ENCODE measurements at places on chromosomes 5 and 9. TPM values are rescaled to one million over a fixed set of nuclear protein-coding genes. Genes with fewer than 3 reads are reported as not detected.

DNA sequence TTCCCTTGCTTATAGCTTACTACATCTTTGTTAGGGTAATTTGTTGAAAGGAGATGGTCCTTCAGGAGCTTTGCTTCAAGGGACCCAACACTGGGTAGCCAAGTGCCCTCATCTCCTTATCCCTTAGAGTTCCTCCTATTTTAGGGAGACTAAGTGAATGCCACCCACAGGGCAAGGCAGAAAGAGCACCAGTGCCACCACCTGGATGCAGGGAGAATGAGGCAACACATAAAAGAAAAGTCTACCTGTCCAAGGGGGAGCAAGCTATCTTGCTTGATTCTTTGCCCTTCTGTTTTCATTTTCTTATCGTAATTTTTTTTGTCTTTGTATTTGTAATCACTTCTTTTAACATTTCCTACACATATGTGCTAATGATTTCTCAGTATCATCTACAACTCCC is 205.5 kb downstream of the NPR3 start:
- DNase-seq, result no peak
- no peak overlapping the region for H3K27ac ChIP-seq
- H3K4me3 ChIP-seq, result no peak overlapping the region
- H3K4me1 ChIP-seq, result no peaks in the 10 kb centered on the region
- no peaks in the 10 kb centered on the region for H3K27me3 ChIP-seq

GRCh38 chr5:127417528-127417927 is 99.9 kb upstream of the PRRC1 start:
- no peak overlapping the region for H3K27ac ChIP-seq
- H3K36me3 ChIP-seq, result no peaks in the 10 kb centered on the region
- H3K27me3 ChIP-seq, result no peaks in the 10 kb centered on the region
- no peaks in the 10 kb centered on the region for H3K4me1 ChIP-seq
- no peak for DNase-seq
- H3K4me3 ChIP-seq, result no peak overlapping the region

- peak; percentile 33 for DNase-seq
- H3K27ac ChIP-seq, result no peak overlapping the region
- no peaks in the 10 kb centered on the region for H3K36me3 ChIP-seq
- H3K4me3 ChIP-seq, result no peak overlapping the region
Measured at GRCh38 chr9:113574441-113575262, 111.1 kb downstream of the RGS3 start.

DNA sequence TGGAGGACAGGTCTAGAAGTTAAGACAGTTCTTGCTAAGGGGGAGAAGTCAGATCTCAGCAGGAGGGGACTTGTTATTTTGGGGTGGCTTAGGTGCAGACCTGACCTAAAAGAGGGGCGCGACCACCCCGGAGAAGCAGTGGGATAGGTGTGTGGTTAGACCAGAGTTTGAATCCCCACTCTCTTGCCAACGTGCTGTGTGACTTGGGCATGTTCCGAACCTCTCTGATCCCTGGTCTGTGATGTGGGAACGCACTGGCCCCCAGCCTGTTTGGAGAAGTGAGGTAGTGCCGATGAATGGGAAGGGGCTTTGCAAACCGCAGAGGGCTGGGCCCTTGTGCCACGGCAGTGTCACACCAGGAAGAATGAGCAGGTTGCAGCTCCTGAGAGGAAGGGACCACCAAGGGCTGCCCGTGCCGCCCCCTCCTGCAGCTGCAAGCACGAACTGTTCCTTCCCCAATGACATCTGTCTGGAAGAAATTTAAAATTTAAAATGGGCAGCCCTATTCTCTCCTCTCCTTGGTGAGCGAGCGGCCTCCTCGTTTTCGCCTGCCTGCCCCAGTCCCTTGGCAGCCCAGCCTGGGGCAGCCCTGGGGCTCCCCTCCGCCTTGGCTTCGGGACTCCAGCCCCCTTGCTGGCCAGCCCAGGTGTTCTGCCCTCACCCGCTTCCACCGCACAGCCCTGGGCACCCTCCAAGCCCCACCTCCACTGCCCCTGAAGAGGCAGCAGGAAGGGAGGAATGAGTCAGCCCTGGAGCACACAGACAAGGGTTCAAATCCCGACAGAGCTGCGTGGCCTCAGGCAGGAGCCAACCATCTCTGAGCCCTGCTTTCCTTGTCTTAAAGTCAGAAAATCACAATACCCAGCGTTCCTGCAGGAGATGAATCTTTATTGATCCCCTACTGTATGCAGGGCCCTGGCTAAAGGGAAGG is 1.6 kb downstream of the FIBCD1 start:
- no peaks in the 10 kb centered on the region for H3K36me3 ChIP-seq
- peaks cover 10% of the 10 kb centered on the region for H3K4me1 ChIP-seq
- no peak overlapping the region for H3K4me3 ChIP-seq
- no peak for DNase-seq

ASPN gene
- total RNA-seq, result 11.5 TPM

GRCh38 chr5:39423331-39423751 is 1.4 kb downstream of the DAB2 start:
- peak overlapping the region; percentile 39 for H3K27ac ChIP-seq
- H3K27me3 ChIP-seq, result no peaks in the 10 kb centered on the region
- H3K36me3 ChIP-seq, result no peaks in the 10 kb centered on the region
- H3K4me3 ChIP-seq, result peak overlapping the region; percentile 31

- H3K4me3 ChIP-seq, result no peak overlapping the region
- H3K36me3 ChIP-seq, result no peaks in the 10 kb centered on the region
- no peak for DNase-seq
Measured at GRCh38 chr9:135474915-135475314, 4.7 kb upstream of the PPP1R26 start.

DNA sequence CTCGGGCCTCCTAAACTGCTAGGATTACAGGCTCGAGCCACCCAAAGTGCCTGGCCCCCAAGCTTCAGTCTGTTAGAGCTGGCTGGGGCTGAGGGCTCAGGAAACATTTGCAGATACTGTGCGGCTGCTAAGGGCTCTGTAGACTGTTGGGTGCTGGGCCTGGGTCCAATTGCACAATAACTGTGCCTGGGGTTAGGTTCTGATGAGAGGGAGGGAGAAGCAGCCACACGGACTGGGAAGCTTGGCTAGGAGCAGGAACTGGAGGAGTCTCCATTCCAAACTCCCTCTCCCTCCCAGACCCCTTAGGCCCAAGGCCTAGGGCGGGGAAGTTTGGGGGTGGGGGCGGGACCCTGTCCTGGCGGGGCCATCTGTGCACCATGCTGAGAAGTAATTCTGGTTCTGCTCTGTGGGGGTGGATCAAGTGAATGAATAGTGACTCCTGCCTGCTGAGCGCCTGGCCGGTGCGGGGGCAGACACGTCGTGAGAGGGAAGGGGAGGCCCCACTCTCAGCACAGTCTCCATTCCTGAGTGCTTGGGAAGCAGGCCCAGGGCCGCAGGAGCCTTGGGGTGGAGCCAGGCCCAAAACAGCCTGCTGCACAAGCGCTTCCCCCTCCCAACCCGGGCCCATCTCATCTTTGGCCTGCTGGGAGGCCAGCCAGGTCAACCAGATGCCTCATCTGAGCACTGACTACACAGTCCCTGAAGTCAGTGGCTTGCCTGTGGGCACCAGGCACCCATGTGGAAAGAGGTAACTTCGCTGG is 1.5 kb downstream of the ASS1 start:
- no peaks in the 10 kb centered on the region for H3K27me3 ChIP-seq
- H3K27ac ChIP-seq, result peak overlapping the region; percentile 99
- H3K4me1 ChIP-seq, result peaks cover 59% of the 10 kb centered on the region
- peak; percentile 82 for DNase-seq

- no peak overlapping the region for H3K4me3 ChIP-seq
- peaks cover 5% of the 10 kb centered on the region for H3K4me1 ChIP-seq
- no peaks in the 10 kb centered on the region for H3K36me3 ChIP-seq
- DNase-seq, result no peak
Measured at GRCh38 chr5:1538276-1538675, 14.5 kb upstream of the LPCAT1 start.

DNA sequence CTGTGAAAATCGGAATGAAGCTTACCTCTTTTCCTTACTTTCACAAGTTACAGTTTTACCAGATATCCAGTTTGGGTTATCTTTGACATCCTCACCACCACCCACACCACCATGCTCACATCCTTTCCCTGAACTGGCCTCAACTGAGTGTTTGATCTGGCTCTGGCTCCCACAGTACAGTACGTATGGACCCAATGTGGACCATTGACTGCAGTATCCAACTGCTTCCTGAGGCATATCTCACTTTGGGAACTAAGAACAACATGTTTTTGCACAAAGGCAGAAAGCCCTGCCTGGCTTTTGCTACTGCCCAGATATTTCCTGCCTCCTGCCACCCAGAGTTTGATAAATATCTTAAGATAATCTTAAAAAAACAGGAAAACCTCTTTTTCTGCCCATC is 1232.0 kb upstream of the CDH18 start:
- H3K36me3 ChIP-seq, result no peaks in the 10 kb centered on the region
- no peak for DNase-seq
- no peak overlapping the region for H3K27ac ChIP-seq
- H3K4me1 ChIP-seq, result no peaks in the 10 kb centered on the region
- H3K4me3 ChIP-seq, result no peak overlapping the region
- H3K27me3 ChIP-seq, result no peaks in the 10 kb centered on the region

DNA sequence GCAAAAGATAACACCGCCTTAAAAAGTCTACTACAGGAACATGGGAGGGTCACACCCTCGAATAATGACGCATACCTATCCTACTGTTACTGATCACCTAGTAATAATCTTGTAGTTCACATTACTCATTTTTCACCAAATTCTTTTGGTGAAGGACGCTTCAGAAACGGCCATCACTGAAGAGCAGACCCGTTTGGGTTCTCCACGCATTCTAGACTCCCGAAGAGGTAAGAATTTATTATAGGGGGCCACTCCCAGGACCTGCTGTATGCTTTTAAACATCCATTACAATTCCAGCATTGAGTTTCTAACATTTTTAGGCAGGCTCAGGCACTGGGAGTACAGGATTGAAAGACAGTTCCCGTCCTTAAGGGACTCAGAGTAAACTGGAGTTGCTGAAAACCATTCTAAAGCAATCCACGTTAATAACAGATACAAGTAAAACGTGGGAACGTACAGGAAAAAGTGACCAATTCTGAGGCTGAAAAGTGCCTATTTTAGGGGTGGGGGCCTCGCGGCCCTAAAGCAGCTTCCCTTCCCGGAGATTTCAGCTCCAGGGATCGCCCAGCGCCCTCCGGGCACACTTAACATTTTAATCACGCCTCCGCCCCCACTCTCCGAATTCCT is at the start of gene FER:
Gene FER, plus strand, starts transcription at position 124 of the 627 bp plus-strand sequence. CDS start 50,286 bp downstream, outside the sequence.
- peak within 1 kb of the TSS; percentile 89 for H3K27ac ChIP-seq
- no peak for DNase-seq
- H3K27me3 ChIP-seq, result no peaks in the 10 kb centered on the region
- peak within 1 kb of the TSS; percentile 87 for H3K4me3 ChIP-seq
